ENCODE measurements at places on chromosomes 4 and X.

DNA sequence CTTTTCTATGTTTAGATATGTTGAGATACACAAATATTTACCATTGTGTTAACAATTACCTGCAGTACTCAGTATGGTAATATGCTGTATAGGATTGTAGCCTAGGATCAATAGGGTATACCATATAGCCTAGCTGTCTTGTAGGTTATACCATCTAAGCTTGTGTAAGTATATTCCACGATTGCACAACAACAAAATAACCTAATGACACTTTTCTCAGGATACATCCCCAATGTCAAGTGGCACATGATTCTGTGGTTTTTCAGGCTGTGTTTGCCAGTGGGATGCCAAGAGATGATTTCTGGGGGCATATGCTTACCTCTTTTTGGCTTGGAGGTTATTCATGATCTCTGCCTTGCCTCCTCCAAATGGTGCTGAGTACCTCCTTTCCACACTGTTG lies 247.2 kb upstream of the CENPE start:
- DNase-seq, result no peak

GRCh38 chr4:62627671-62628070 lies 1427.5 kb downstream of the ADGRL3 start:
- DNase-seq, result no peak

DNA sequence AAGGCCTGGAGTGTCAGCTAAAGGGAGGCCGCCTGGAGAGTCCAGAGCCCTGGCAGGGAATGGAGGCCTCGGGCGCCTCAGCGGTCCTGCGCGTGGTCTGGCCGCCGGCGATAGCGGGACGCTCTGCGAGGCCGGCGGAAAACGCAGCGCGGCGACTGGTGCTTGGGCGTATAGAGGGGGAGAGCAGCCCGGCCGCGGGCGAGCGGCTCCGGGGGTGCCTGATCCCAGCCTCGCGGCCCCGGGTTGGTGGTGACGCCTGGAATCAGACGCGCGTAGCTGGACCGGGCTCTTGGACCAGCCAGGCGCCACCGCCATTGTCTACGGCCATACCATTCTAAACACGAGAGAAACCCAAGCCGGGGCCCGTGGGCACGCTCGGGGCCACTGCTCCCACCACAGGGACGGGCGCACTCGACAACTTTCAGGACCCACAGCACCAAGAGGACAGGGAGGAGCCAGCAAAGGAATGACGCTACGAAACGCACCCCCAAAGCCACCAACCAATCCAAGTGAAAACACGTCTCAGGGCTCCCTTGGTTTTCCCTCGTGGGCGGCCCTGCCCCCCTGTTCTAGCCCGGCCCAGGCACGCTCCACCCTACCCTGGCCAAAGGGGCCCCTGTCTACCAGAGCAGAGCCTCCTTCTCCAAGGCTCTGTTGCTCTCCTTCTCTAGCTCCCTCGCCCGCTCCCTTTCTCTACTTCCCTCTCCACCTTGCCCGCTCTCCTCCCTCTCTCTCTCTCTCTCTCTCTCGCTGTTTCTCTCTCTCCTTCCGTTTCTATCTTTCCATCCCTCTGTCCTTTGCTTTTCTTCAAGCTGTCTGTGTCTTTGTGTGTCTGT lies 7.8 kb downstream of the FRG2 start:
- no peak for DNase-seq

- no peak for DNase-seq
Observed at GRCh38 chr4:31169846-31170245, 449.7 kb downstream of the PCDH7 start.

DNA sequence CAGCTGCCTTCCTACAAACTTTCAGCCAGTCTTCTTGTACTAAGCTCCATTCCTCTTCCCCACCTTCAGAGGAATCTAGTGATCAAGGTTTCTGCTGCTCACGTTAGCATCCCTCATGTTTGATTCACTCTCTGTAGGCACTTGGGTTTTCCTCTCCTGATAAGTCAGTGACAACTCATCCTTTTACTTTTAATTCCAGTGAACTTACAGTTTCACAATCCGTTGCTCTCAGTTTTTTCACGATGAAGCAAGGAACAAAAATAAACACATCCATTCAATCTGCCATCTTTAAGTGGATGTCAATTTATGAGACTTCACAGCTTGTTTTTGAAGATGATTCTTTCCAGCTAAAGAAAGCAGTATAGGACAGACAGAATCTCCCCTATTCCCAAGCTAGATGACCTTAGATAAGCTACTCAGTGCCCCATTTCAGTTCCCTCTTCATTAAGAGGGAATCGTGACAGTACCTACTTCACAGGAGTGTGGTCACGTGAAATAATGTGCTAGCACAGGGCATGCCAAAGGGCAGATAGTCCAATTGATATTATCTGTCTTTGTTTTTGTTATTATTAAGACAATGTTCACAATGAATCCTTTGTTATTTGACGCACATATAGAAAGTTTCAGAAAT lies 234.3 kb downstream of the PALLD start:
- no peak for DNase-seq

DNA sequence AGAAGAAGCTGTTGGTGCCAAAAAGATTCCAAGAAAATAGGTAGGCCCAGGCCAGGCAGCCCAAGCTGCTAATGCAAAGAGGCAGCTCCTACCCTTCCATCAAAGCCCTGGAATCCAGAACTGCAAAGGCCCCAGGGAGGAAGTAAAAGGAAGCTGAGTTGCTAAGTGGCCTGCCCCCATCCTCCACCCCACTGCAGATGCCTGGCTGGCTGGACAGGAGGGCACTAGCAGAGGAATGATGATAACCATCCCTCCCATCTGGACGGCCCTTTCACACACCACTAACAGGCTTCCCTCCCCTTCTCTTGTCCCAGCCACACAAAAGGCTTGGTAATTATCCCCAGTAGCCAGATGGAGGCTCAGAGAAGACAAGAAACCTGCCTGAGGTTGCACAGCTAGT lies 32.4 kb upstream of the PJA1 start:
- no peak for DNase-seq

GRCh38 chrX:108447303-108447702 lies 7.7 kb downstream of the COL4A5 start:
- DNase-seq, result no peak

GRCh38 chr4:16227462-16227868 lies 1.2 kb upstream of the TAPT1 start:
- DNase-seq, result no peak

All from CD8-positive, alpha-beta memory T cell (primary cell).